ENCODE measurements at places on chromosomes 3 and 15.
A peak's percentile ranks its signal among the peaks of the same experiment; 100 is the strongest.

DNA sequence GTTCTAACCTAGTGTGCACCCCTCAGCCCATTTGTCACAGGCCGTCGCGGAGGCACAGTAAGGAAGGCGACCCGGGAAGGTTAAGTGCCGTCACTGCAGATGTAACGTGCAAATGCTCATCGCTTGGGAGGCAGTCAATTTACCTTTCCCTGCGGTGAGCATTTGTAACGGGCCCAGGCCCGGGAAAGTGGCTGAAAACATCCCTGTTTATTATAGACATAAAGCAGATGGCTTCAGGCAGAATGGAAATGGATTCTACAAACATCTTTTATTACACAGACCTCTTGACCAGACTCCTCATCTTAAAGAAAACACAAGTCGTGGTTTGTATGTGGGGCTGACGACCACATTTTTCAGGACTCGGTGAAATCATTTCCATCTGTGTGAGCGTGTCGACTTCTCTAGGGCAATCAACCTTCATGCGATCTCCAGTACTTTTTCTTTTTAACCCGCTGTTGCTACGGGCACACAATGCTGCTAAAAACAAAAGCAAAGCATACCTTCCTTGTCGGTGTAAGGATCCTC is 43.6 kb downstream of the NMNAT3 start:
- DNase-seq, result no peak
- H3K4me3 ChIP-seq, result no peak overlapping the region
- H3K36me3 ChIP-seq, result peaks cover 6% of the 10 kb centered on the region

DNA sequence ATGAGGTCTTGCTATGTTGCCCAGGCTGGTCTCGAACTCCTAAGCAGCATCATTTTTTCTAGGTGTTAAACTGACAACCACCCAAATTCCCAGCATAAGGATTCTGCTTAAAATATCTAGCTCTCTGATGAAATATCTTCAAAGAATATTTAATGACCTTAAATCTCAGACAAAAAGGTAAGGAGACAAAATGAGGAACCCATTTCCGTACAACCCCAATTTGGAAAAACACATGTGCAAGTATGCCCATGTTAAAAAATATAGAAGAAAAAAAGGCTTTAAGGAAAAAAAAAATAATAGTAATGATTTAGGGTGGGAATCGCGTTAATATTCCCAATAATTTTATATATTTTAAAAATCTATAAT is 1.4 kb upstream of the SACM1L start:
- H3K27ac ChIP-seq, result peak overlapping the region; percentile 84
- H3K4me1 ChIP-seq, result peaks cover 34% of the 10 kb centered on the region
- peaks cover 11% of the 10 kb centered on the region for H3K36me3 ChIP-seq
- H3K27me3 ChIP-seq, result no peaks in the 10 kb centered on the region
- DNase-seq, result no peak

DNA sequence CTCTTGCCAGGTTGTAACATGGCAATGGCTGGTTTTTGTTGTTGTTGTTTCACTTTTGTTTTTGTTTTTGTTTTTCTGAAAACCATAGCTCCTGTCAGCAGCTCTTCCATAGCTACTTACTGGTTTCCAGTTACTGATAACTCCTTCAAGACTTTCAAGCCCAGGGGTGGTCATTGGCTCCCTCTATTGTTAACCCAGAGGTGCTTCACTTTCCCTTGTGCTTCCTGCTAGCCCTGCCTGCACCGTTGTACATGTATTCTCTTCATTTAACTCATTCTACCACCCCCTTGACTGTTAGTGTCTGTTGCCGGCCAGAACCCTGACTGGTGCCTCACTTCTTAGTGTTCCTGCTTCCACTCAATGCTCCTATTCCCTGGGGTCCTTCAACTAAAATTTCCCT is 4.2 kb upstream of the TRAT1 start:
- peak overlapping the region; percentile 66 for H3K27ac ChIP-seq
- peaks cover 17% of the 10 kb centered on the region for H3K4me1 ChIP-seq
- peak overlapping the region; percentile 12 for H3K4me3 ChIP-seq
- no peaks in the 10 kb centered on the region for H3K27me3 ChIP-seq
- peak; percentile 34 for DNase-seq
- H3K36me3 ChIP-seq, result no peaks in the 10 kb centered on the region

DNA sequence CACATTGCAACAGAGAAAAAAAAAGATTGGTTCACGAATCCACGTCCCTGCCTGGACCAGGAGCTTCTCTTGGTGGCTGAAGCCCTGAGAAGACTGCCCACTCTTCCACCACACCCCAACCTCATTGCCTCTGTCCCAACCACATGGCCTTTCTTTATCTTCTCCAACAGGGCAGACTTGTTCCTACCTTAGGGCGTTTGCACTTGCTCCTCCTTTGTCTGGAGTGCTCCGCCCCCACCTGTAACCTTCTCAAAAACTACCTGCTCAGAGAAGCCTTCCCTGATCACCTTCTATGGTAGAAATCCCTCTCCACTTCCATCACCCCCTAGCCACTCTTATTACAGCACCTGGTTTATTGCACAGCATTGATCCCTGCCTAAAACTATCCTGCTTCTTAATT is 64.7 kb downstream of the ITGA11 start:
- no peak overlapping the region for H3K4me3 ChIP-seq
- no peak for DNase-seq
- H3K27ac ChIP-seq, result no peak overlapping the region
- H3K27me3 ChIP-seq, result peaks cover 19% of the 10 kb centered on the region

DNA sequence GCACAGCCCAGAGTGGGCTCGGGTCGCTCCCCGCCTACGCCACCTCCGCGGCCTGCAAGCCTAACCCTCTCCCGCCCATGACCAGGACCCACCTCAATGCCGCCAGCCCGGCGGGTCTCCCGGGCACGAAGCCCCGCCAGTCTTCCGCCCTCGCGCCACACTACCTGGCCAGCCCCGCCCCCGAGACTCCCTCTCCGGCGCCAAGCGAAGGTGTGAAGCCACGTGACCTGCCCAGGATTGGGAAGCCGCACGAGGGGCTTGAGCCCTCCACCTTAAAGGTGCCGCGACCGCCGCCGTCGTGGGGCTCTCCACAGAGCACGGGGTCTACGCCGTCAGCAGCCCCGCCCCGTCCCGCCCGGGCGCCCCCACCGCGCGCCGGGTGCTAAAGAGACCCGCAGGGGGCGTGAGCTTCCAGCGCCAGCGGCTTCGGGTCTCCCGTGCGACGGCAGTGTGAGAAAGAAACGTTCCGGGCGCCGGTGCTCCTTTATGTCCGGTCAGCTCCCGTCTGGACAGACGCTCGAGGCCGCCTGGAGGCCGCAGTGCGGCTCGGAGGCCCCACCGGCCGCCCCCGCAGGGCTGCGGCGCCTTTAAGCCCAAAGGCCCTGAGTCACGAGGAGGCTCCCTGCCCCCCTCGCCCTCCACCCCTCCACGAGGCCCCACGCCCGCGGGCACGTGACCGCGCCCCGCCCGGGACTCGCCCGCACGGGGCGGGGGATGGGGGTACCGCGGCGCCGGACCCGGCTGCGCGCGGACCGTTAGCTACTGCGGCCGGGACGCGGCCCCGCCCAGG is at the start of gene CPEB1:
TSS of gene CPEB1 (minus strand) at position 319 of the 790 bp plus-strand sequence. CDS start 18,904 bp downstream, outside the sequence.
- peak within 1 kb of the TSS; percentile 80 for H3K4me3 ChIP-seq
- H3K4me1 ChIP-seq, result peaks cover 11% of the 10 kb centered on the region
- peaks cover 65% of the 10 kb centered on the region for H3K27me3 ChIP-seq
- H3K27ac ChIP-seq, result no peak within 1 kb of the TSS
